ENCODE measurements at places on chromosomes 5 and 9.

GRCh38 chr9:91865041-91865440 is 85.0 kb downstream of the ROR2 start:
- no peak for DNase-seq

DNA sequence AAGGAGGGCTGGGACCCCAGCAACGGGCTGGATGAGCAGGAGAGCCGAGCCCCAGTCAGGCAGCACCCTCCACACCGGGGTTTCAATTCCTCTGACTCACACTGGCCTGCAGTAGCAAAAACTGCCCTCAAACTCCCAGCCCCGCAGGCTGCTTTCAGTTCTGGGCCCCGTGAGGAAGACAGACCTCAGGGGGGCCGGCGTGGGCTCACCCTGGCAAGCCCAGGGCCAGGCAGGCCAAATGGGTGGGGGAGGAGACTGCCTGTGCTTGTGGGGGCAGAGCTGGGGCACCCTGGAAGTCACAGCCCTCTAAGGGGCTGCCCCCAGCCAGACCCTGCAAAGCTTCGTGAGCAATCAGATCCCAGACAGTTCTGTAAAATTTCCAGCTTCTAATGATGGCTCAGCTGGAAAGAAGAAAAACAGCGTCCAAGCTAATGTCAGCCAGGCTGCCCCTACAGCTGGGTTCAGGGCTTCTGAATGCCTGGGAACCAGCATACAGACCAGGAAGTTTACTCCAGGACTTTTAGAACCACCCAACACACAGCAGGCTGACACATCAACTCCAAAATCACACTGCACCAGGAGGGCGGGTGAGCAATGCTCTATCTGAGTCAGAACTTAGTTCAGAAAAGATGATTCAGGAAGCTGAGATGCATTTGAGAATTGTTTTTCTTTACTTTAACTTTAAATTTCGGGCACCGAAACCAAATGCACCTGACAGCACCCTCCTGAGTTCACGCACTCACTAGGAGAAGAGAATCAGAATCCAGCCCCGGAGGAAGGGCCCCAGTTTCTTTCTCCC is 34.7 kb downstream of the LPCAT1 start:
- DNase-seq: no peak

- no peak for DNase-seq
Observed at GRCh38 chr9:75633451-75634057, 256.9 kb upstream of the PCSK5 start.

- no peak for DNase-seq
Observed at GRCh38 chr9:126347093-126347492, 20.5 kb downstream of the MVB12B start.

- DNase-seq: no peak
Observed at GRCh38 chr9:117725426-117725887, 21.3 kb downstream of the TLR4 start.

DNA sequence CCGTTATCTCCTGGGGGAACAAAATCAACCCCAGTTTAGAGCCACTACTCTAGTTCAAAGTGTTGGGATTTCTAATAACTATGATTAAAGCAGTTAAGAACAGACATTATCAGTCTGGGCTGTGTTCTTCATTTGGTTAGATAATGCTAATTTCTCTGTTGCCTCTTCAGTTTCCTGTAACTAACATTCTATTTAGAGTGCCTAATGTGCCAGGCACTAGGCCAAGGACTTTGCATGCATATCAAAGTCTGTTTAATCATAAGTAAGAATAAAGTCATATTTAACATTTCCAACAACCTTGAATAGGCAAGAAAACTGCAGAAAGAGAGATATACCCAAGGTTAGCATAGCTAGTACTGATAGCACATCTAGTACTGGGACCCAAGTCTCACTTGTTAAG is 68.4 kb downstream of the TNPO1 start:
- no peak for DNase-seq

DNA sequence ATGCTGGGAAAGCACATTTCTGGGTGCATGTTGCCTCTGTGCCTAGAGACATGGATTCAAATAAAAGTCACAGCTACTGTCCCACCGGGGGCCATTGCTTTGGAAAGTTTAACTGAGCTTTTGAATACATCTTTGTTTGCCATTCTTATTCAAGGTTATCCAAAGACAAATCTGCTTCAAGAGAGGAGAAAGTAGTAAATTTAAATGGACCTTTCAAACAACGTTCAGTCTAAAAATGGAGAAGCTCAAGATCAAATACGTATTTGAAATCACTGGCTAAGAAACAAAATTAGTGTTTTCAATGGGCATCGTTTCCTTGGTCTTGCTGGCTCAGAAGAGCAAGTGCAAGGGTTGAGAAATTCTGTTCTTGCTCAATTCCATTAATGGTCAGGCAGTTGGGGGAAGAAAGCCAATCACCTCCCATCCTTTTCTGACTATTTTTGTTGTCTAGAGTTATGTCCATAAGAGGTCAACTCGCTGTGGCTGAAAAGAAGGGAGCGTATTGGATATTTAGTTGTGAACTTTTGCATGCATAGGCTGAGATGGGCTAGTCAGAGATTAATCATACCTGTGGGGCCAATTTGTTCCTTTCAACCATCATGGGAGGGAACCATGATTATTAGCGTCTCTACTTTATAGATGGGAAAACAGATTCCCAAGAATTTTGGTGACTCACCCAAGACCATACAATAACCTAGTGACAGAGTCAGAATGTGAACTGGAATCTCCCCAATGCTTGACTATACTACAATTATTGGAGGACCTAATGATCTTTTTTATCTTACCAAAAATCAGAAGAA is 276.2 kb upstream of the TNC start:
- DNase-seq: no peak

DNA sequence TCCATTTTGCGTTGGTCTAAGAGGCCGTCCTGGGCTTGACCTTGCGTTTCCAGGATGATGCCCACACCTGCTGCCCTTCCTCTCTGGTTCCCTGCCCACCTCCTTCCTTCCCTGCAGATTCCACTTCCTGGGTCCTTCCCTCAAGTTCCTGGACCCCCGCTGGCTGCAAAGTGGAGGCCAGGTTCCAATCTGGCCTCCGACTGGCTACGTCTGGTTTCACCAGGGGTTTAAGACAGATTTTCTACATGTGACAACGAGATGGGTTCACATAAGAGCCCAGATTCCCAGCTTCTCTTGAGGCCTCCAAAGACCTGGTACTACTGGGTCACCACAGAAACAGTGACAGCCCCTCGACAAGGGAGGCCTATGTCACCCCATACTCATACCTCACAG is 2.1 kb downstream of the MGAT4B start:
- no peak for DNase-seq

DNA sequence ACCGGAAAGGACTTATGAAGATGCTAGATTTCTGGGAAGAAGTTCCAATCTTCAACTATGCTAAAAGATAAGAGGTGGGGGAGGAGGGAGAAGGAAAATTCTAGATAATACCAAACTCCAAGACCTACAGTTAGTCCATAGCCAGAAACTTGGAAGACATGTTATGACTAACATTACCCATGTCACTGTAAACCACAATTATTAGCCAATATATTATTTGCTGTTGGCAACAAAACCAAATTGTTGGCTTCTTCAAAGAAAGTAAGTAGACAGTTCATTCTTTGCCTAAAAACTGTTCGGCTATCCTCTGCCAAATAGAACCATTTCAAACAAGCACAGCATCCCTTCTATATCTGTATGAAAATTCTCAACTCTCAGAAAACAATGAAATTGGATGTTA is 25.1 kb downstream of the PRLR start:
- no peak for DNase-seq

GRCh38 chr9:115367780-115368525 is 250.0 kb upstream of the TNC start:
- no peak for DNase-seq

DNA sequence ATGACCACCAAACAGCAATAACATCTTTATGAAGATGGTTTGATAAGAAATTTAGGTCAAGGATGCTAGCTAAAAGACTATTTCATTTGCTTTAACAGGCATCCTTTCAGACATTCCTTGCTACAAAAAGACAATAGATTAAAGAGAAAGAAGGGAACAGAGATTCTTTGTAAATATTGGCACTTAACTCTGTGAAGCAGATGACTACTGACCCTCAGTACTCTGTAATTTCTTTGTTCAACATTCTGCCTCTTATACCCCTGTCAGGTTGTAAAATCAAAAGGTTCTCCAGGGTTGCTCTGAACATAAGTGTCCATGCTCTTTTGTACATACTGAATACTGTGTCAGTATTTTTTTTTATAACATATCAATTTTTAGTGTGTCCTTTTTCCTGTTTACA is 610.6 kb upstream of the GRAMD2B start:
- DNase-seq: no peak

- no peak for DNase-seq
Observed at GRCh38 chr5:124706051-124706450, 40.4 kb downstream of the ZNF608 start.

DNA sequence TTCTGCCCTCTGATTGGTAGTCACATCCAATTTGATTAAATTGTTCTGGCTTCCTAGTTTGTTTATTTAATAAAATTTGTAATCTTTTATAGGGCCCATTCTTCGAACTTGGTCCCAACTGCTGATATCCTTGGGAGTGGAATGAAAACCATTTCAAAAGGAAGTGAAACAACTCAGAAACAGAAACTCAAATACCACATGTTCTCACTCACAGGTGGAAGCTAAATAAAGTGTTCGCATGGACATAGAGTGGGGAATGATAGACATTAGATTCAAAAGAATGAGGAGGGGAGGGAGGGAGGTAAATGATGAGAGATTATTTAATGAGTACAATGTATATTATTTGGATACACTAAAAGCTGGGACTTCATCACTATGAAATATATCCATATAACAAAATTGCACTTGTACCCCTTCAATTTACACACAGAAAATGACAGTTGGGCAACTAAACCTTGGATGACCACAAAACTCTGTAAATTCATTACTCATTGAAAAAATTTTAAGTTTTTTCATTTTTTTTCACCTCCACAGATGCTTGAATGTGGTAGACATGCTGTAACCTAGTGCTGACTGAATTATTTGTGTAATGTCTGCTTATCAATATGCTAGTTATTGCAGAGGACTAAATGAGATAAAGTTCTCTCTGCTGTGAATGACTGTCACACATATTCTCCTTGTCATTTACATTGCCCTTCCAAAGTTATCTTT is 16.0 kb downstream of the ATP10B start:
- no peak for DNase-seq

- DNase-seq: no peak
Observed at GRCh38 chr9:115770521-115770920, 383.1 kb upstream of the PAPPA start.

DNA sequence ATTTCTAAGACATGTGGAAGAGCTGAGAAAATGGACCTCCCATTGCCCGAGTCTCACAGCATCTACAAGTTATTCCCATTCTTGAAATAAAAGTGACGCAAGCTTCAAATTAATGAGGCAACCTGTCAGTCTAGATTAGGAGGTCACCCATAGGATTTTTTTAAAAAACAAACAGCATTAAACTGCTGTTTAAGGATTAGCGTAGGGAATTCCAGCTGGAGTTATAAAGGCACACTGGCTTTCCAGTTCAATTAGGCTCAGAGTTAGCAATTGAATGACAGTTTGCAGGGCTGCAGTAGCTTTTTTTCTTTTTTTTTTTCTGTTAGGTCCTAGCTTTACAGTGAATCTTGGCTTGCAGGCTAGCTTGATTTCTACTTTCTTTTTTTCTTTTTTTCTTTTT is 16.2 kb downstream of the PRKACG start:
- DNase-seq: no peak

DNA sequence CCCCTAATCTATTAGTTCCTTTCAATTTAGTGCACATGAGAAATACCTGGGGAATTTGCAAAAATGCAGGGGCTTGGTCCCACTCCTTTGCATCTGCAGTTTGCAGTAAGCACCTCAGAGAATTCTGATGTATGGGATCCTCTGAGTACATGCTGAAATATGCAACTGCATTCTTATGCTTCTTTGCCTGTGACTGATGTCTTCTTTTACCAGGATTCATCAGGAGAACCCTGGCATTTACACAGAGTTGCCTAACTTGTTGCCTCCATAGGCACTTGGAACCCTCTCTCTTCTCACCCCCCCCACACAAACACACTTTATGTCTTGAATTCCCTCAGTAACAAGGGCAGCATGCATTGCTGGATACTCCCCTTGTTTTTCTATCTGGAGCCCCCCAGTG is 173.1 kb downstream of the KDM4C start:
- DNase-seq: no peak

DNA sequence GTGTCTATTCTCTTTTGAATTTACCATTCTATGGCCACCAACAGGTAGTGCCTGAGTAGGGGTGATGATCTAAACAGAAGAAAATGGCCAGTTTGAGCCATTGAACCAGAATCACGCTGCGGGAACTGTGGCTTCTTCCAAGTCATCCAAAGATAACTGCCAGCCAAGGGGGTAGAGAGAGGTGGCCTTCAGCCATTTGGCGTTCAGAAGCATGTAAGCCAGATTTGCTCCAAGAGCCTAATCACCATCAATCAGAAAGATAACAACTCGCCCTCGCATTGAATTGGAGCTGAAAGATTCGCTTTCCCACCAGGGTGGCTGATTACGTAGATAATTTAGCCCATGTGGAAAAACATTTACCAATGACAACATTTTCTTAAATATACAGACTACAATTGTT is 1302.7 kb upstream of the DMAC1 start:
- no peak for DNase-seq

DNA sequence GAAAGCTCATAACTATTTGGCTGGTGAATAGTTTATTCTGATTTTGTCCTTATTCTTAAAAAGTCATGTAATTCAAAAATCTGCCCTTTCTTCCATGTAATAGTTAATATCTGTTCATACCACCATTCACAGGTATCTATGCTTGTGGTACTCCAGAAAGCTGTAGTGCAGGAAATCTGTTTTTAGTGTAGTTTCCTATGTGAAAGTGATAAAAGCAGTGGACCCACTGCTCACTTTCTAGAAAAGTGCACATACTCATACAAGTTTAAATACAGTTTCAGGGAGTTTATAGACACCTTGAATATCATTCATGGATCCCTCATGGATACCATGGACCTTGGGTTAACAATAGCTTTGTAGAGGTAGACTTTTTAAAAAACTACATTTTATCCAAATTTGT is 20.2 kb downstream of the PBX3 start:
- no peak for DNase-seq

DNA sequence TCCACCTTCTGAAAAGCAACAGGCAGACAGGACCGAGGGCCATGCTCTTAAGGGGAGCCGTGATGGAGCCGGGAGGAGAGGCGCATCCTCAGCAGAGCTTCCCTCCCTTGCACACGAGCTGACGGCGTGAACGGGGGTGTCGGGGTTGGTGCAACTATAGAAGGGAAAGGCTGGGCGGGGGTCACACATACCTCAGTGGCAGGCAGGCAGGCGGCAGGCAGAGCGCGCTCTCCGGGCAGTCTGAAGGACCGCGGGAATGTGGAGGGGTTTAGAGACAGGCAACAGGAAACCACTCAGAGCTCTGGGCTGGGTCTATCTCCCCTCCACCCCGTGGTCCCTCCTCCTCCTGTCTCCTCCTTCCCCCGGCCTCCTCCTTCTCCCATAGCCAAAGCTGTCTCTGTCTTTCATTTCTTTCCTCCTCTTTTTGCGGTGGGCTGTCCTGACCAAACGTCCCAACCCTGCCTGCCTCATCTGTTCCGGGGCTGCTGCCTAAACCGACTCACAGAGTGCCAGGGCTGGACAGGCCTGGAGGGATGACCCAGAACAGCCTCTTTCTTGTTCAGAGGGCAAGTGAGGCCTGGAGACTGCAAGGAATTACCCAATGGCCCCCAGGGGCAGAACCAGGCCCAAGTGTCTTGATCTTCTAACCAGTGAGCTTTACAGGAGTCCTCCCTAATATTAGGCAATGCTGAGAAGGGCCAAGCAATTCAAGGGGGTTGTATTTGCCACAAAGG is at the start of gene SPARC:
Gene SPARC (minus strand): TSS at position 242 of the 734 bp plus-strand sequence. CDS start 10,727 bp downstream, outside the sequence.
- no peak for DNase-seq
